AG04450 (cell line): ENCODE measurements at places on chromosomes 13 and 19.
A peak's percentile ranks its signal among the peaks of the same experiment; 100 is the strongest.

DNA sequence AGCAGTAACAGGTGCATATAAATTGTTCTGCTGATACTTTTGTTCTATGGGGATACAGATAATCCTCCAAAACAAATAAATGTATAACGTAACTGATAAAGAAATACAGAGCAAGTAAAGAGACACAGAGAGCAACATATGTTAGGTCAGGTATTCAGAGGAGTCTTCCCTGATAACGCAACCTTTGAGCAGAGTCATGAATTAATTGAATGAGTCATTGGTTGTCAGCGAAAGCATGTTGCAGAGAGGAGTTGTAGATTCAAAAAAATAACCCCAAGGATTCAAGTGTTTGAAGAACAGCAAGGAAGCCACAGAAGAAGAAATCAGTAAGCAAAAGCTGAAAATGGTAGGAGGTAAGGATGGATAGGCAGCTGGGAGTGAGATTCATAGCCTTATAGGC lies 245.2 kb downstream of the TBC1D4 start:
- DNase-seq: no peak

DNA sequence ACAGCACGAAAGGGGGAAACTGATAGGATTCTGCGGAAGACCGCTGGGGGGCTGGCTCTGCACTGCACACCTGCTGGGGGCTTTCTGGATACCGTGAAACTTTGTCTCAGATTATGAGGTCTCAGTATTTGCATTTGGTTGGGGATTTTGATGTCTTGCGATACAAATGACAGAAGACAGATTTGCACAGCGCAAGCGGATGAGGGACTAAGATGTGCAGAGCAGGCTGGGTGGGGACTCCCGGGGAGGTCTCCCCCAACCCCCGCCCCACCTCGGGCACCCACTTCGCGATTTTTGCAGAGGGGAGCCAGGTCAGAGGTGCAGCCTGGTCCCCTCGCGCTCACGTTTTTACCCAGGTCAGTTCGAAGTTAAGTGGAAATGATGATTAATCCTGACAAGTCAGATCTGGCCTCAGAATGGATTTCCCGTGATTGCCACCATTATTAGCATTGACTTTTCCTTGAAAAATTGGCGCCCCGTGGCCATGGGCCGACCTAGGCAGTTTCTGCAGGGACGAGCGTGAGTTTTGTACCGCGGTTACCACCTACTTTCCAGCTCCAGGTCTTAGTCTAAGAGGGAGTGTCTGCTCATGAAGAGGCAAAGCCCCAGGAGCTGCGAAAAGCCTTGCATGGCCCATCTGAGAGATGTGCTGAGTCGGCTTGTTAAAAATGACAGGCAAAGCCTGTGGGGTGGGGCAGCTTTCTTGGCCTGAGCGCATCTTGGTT lies 1.3 kb upstream of the GJB2 start:
- DNase-seq: no peak

DNA sequence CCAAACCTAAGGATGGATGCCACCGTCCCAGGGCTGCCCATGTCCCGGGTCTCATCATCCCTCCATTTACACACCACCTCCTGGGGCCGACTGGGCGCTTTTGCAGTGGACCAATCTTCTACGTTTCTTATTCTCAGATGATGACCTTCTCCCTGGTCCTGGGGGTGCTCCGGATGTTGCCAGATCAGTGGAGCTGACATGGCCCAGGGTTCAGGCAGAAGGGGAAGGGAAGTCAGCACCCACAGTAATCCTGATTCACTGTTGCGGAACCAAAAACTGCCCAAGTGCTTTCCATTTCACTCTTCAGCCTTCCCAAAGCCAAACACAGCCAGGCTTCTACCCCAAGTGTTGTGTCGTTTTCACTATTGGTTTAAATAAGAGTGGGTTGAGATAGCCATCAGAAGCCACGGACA lies 29.8 kb downstream of the RAB20 start:
- DNase-seq: no peak

GRCh38 chr13:44040818-44041100 lies 161.1 kb downstream of the LACC1 start:
- DNase-seq: no peak

DNA sequence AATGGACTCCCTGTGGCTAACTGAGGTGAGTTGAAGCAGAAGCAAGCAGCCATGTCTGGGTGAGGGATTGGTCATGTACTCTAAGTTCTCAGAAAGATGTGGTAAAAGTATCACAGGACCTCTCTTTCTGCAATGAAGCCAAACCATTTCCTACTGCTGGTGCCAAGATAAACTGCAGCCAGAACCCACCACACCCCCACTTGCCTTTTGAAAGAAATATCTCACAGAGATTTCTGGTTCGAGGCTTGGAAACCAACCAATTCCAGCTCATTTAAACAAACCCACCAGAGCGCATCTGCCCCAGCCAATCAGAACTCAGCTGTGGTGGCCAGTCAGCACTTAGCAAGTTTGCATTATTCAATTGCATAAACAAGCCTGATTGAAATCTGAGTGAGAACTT lies 204.5 kb upstream of the ATXN8OS start:
- DNase-seq: no peak

DNA sequence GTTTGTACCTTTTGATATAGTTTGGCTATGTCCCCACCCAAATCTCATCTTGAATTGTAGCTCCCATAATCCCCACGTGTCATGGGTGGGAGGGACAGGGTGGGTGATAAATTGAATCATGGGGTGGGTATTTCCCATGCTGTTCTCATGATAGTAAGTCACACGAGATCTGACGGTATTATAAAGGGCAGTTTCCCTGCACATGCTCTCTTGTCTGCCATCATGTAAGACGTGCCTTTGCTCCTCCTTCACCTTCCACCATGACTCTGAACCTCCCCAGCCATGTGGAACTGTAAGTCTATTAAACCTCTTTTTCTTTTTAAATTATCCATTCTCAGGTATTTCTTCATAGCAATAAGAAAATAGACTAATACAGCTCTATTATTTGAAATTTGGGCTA lies 330.7 kb upstream of the ATXN8OS start:
- DNase-seq: no peak

DNA sequence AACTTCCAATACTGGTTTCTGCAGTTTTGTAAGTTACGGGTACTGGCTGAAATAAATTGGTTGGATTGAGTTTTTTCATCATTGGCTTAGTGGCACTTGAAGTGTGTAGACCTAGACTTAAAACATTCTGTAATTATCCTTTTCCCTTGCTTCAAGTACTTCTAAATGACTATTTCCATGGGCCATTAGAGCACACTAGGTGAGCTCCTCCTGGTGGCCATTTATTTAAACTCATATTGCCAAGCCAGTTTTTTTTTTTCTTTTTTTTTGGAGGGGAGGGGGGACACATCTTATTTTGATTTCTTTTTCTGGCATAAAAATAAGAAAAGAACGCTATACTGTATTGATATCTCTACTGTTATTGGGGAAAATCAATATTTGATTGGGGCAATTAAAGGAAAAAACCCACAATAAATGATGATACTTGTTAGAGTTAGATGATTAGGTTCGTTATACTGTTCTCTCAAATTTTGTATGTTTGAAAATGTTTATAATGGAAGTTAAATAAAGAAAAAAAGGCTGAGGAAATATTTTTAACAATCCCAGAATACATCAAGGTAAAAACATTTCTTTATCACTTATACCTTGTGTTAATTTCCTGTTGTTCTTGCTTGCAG lies 82.9 kb downstream of the PDS5B start:
- DNase-seq: no peak

GRCh38 chr19:45097776-45098520 lies 5.0 kb downstream of the PPP1R37 start:
- DNase-seq: peak; percentile 82

DNA sequence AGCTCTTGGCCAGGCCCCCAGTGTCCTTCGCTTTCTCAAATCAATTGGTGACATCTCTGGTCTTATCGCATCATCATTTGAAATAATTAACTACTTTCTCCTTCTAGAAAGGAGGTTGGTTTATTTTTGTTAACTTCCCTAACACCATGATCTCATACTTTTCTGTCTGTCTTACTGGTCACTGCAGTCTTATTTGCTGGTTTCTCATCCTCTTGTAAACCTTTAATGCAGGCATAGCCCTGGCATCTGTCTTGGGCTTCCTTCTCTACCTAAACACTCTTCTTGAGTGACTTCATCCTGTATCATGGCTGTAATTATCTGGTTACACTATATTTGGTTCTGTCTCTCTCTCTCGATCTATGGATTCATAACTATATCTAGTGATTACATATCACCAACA lies 152.8 kb downstream of the CYSLTR2 start:
- DNase-seq: no peak

GRCh38 chr13:59566561-59566960 lies 597.2 kb downstream of the DIAPH3 start:
- DNase-seq: no peak

DNA sequence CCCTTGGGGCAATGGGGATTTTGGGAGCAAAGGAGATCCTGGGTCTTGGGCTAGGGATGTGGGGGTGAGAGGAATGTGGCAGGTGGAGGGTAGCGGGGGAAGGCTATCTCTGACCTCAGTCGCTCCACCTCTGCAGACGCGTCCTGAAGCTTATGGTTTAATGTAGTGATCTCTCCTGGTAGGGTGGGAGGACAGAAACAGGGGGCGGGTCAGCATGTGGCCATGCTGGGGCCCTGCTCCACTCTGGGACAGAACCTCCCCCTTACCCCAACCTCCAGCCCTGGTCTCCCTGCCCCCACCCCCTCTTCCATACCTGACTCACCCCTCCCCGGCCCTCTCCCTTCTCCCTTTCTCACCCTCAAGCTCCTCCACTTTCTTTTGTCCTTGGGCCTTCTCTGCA lies 1.4 kb downstream of the BST2 start:
- no peak for DNase-seq
